ENCODE measurements at places on chromosomes 6 and 20. TPM values are rescaled to one million over a fixed set of nuclear protein-coding genes. Genes with fewer than 3 reads are reported as not detected.

GRCh38 chr6:42819803-42820511 is 38.1 kb downstream of the BICRAL start:
- DNase-seq: peak; percentile 41

DNA sequence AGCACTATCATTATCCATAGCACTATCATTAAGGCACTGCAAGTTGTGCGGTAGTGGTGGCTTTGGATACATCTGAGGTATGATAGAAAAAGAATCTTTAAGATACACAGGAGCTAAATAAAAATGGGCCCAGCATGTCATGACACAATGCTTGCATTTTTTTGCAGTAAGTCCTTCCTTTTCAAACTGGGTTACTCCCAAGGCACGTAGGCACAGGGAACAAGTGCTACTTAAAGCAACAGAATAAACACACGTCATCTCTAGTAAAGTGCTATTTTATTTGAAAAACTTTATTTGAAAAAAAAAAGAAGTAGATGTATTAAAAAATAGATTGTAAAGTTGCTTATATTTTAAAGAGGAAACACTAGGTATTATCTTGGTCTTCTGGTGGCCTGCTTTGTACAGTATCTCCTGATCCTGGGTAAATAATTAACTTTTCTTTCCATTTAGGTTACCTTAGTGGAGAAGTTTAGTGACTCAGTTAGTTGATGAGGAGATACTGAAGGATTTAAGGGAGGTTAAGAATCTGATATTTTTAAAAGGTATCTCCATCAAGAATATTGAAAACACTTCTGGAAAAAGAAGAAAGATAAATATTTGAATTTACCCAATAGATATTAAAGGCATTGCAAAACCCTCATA is 129.6 kb downstream of the EDN1 start:
- DNase-seq: no peak

DNA sequence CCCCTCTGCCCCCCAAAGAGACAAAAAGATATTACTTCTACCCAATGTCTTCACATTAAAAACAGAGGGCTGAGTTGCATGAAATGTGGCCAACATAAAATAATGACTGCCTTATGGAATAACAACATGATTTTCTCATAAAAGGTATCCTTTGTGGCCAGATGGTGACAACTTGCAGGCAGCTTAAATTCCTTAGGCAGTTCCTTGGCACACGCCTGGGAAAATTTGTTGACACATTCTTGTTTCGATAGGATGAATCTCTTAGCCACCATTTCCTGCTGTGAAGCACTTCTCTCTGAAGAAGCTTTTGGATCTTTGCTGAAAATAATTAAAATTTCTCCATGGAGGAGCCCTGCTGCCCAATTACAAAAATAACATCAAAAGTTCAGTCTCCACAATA is 109.0 kb upstream of the COL21A1 start:
- DNase-seq: no peak

- no peak for DNase-seq
Measured at GRCh38 chr6:44233567-44234100, 10.2 kb downstream of the SLC29A1 start.

DNA sequence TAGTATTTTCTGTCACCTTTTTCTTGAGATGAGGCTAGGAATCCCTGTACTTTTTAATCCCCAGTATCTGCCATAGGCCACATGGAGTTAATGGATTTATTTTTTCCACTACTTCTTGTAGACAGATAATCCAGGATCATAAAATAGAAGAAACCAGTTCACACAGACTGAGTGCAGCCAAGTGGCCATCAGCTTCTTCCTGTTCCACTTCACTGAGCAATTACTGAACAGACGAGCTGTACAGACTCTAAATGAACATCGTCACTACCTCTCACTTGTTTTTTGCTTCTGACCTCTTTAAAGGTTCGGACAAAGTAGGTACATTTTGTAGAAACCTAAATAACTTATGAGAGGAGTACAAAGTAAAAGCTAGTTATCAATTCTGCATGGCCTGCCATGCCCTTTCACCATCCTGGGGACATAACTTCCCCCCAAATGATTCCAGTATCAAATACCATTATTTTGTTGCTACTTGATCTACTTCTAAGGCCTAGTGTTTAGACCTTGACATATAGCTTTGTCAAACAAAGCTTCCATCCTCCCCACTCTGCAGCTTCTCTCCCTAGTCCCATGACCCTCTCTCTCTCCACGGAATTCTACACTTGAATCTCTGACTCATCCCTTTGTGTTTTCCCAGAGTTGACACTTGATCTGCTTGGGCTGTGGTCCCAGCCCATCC is 34.4 kb upstream of the ARHGAP18 start:
- DNase-seq: peak; percentile 37

DNA sequence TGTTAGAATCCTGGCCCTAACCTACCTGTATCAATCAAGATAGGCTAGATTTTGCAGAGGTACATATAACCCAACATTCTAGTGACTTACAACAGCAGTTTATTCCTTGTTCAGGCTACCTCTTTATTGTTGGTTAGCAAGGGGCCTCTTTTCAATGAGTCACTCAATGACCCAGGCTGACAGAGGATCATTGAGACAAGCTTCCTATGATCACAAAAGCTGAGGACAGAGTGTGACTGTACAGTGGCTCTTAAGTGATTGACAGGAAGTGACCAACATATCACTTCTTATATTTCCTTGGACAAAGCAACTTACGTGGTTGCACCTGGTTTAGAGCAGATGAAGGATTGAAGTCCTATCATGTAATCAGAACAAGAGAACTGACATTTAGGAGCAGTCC is 740.9 kb downstream of the FRK start:
- no peak for DNase-seq

- no peak for DNase-seq
Measured at GRCh38 chr20:6709910-6710595, 57.4 kb upstream of the BMP2 start.

- DNase-seq: no peak
Measured at GRCh38 chr20:44997668-44998067, 31.4 kb downstream of the STK4 start.

GRCh38 chr6:116556065-116556464 is 2.5 kb downstream of the CALHM4 start:
- DNase-seq: no peak

- no peak for DNase-seq
Measured at GRCh38 chr20:39894067-39894466, 795.0 kb downstream of the MAFB start.

- no peak for DNase-seq
Measured at GRCh38 chr20:51409192-51409880, 133.2 kb downstream of the NFATC2 start.

DNA sequence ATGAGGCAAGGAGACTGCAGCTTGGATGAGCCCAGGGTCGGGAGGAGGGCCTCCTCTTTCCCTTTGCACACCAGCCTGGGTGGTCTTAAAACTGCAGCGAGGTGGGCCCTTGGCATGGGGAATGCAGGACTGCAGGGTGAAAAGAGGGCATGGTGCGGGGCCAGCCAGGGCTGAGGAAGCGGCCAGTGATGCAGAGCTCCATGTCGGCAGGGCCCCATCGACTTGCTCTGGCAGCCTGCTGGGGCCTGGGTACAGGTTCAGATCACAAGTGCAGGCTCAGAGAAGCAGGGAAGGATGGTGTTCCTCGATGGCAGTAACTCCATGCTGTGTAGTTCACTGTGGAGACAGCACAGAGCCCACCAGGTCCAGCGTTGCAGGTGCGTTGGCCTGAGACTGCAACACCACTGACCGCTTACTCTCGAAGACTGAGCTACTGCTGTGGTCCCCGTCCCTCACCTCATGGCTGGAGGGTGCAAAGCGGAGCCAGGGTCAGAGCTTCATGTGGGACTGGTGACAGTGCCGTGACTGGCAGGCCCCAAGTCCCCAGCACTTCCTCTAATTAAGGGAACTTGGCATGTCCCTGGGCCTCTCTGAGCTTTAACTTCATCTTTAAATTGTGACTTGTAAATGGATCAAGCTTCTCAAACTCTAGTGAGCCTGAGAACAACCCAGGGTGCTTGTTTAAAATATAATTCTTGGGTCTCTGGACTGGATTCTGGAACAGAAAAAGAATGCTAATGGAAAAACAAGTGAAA is 223.2 kb downstream of the SYNDIG1 start:
- DNase-seq: no peak

GRCh38 chr6:104434519-104434918 is 425.2 kb downstream of the HACE1 start:
- DNase-seq: no peak

- DNase-seq: no peak
Measured at GRCh38 chr6:77105091-77105490, 358.2 kb downstream of the HTR1B start.

DNA sequence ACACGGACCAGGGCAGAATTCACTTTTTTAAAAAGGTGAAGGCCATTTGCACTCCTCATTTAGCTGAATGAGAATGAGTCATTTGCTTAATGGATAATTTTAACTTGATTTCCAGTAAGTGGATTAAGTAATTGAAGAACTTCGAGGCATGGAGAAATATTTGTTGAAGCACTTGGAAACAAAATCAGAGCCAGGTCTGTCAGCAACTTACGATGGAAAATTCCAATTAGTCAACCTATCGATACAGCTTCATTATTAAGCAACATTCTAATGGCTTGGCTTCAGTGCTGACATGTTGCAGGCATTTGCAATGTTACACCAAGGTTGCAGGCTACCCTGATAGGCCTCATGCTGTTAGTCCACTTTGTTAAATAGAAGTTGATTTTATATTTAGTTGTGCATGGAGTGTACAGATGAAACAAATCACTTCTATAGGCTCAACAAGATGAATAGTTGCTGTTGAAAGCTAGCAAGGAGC is 423.5 kb upstream of the SLC35B3 start:
- no peak for DNase-seq

DNA sequence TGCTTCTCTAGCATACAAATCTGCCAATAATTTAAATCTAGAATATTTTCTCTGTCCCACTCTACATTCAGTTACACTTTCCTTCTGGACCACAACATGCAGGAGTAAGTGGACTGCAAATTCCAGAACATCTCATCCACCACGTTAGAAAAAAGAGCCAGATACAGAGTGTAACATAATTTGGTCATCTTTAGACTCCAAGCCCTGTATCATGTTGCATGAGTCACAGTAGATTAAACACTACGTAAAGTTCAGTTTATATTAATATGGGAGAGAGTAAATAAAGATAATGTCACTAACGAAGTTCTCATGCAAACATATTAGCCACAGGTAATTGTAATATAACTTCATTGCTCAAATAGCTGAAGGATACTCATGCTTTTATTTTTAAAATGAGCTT is 327.0 kb downstream of the C6orf118 start:
- DNase-seq: no peak

The C6orf15 gene
- total RNA-seq: not detected

The ARMH2 gene
- total RNA-seq: not detected

The BFSP1 gene
- not detected for total RNA-seq

The CCN5 gene
- total RNA-seq: not detected

The SLC26A8 gene
- total RNA-seq: not detected
